ENCODE measurements at places on chromosomes 12 and 14.

DNA sequence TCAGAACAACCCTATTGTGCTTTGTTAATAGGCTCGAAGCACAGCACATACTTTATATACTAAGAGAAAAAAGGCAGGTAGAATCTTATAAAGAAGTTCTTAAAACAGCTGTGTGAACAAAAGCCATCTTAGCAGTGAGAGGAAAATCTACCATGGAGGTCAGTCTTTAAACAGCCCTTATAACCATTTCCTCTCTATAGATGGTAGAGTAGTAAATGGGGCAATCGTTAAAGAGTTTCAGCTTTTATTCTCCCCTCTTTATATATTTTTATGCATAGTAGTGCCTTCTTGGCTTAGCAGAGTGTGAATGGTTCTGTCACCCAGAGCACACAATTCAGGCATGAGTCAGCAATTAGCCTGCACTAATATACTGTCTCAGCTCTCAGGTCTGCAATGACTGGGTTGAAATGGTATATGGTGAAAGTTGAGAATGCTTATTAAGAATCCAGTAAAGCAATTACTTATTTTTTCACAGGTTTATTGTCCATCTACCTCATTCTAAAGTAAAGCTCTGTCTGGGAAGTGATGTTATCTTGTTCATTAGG lies 305.0 kb downstream of the NELL2 start:
- DNase-seq: no peak

DNA sequence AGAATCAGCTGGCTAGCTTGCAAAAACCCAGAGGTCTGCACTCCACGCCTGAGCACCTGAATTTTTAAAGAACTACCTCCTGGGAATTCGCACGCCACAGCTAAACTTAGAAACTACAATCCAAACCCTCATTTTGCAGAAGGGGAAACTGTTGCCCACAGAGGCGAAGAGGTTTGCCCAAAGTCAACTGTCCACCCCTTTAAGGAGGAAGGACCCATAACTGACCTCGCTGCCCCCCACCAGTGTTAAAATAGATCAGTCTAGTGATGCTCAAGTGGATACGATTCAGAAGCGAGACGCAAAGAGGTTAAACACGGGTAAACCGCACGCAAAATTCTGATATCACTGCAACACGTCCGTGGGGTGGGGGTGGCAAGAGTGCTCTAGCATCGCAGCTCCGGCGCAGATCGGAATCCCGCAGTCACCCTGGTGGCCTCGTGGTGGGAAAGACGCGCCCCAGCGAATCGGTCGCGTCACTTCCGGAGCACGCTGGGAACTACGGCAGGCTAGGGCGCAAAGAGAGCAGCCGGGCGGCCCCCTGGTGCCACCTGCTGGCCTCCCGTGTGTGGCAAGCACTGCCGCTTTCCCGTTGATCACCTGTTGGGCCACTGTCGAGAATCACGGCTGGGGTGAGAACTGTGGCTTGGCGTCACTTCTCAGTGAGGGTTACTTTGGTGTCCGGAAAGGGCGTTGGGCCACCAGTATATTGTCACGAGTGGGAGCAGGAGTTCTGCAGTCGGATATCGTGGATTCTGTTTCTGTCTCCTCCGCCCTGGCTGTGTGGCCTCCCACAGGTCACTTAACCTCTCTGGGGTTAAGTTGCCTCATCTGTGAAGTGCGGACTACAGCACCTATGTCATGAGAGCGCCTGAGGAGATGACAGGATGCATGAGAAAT lies at the start of gene ALKBH2:
TSS of gene ALKBH2 (minus strand) at position 451 of the 897 bp plus-strand sequence. CDS start 686 bp downstream, outside the sequence.
- DNase-seq: peak; percentile 77

- no peak for DNase-seq
These were observed 46.9 kb upstream of the ANO6 start for GRCh38 chr12:45168976-45169375.

DNA sequence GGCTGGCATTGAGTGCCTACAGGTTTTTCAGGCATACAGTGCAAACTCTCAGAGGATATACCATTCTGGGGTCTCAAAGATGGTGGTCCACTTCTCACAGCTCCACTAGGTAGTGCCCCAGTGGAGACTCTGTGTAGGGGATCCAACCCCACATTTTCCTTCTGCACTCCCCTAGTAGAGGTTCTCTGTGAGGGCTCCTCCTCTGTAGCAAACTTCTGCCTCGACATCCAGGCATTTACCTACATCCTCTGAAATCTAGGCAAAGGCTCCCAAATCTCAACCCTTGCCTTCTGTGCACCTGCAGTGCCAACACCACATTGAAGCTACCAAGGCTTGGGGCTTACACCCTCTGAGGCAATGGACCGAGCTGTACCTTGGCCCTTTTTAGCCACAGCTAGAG lies 179.2 kb downstream of the CCDC91 start:
- DNase-seq: no peak

DNA sequence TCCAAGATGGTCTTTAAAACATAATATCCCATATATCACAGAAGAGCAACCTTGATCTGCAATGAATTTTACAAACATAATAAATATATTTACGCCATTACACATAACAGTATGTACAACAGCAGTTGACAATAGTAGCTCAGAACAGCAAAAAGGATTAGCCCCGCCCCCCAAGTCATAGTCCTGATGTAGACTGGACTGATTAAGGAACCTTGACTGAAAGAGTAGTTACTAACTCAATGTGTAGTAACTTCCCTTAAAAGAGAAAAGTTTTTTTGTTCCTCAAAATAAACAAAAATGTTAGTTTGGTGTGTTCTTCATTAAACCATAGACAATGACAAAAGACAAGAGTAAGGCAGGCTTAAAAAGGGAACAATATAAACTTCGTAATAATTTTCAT lies 44.5 kb downstream of the GTF2A1 start:
- DNase-seq: peak; percentile 19
